Uterus (tissue), 4 donors: ENCODE measurements at places on chromosomes 1 and 21. TPM values are rescaled to one million over a fixed set of nuclear protein-coding genes. Genes with fewer than 3 reads are reported as not detected.
A peak's percentile ranks its signal among the peaks of the same experiment; 100 is the strongest.

Gene OLIG2
- not detected for total RNA-seq

Gene OR2T29
- total RNA-seq: not detected

Gene IQCC
- 6.8 TPM for total RNA-seq

Gene GBP6
- not detected for total RNA-seq

Gene NIBAN1
- total RNA-seq: 46.4 TPM

Gene CSF3R
- 9.7 TPM for total RNA-seq

- H3K4me1 ChIP-seq: no peaks in the 10 kb centered on the region
- H3K4me3 ChIP-seq: no peak overlapping the region
- no peaks in the 10 kb centered on the region for H3K27me3 ChIP-seq
- no peak overlapping the region for H3K27ac ChIP-seq
These were observed 89.1 kb upstream of the KCNK2 start for GRCh38 chr1:214993419-214993818.

GRCh38 chr1:10484521-10484920, 9.8 kb downstream of the PEX14 start:
- DNase-seq: no peak
- H3K36me3 ChIP-seq: no peaks in the 10 kb centered on the region
- no peak overlapping the region for H3K27ac ChIP-seq
- H3K4me3 ChIP-seq: no peak overlapping the region
- no peaks in the 10 kb centered on the region for H3K27me3 ChIP-seq

GRCh38 chr1:24299901-24300300, 19.3 kb upstream of the GRHL3 start:
- DNase-seq: no peak
- no peak overlapping the region for H3K4me3 ChIP-seq
- H3K36me3 ChIP-seq: no peaks in the 10 kb centered on the region
- no peaks in the 10 kb centered on the region for H3K27me3 ChIP-seq

DNA sequence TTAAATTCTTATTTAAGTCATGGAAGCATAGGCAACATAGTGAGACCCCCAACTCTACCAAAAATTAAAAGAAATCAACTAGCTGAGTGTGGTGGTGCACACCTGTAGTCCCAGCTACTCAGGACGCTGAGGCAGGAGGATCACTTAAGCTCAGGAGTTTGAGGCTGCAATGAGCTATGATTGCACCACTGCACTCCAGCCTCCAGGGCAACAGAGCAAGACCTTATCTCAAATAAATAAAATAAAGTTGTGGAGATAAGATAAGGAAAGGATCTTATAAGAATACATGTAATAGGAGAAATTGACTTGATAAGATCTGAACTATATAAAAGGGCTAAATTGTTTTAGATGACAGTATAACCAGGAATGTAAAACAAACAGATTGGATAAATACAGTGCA, 2.3 kb upstream of the BATF3 start:
- no peak for DNase-seq
- no peaks in the 10 kb centered on the region for H3K27me3 ChIP-seq
- no peak overlapping the region for H3K4me3 ChIP-seq
- H3K36me3 ChIP-seq: no peaks in the 10 kb centered on the region
- no peaks in the 10 kb centered on the region for H3K4me1 ChIP-seq

- no peaks in the 10 kb centered on the region for H3K36me3 ChIP-seq
- no peaks in the 10 kb centered on the region for H3K27me3 ChIP-seq
- H3K4me1 ChIP-seq: peaks cover 4% of the 10 kb centered on the region
- DNase-seq: no peak
- H3K4me3 ChIP-seq: no peak overlapping the region
- H3K27ac ChIP-seq: peak overlapping the region; percentile 75
These were observed 74.3 kb downstream of the MPZL1 start for GRCh38 chr1:167795810-167796740.

- no peak for DNase-seq
- H3K27ac ChIP-seq: peak overlapping the region; percentile 99
- peak overlapping the region; percentile 94 for H3K4me3 ChIP-seq
- H3K36me3 ChIP-seq: no peaks in the 10 kb centered on the region
These were observed 1.4 kb downstream of the ARF1 start for GRCh38 chr1:228083871-228084278.

- no peaks in the 10 kb centered on the region for H3K27me3 ChIP-seq
- no peaks in the 10 kb centered on the region for H3K36me3 ChIP-seq
- H3K4me3 ChIP-seq: no peak overlapping the region
- no peaks in the 10 kb centered on the region for H3K4me1 ChIP-seq
These were observed 94.1 kb downstream of the PCBP3 start for GRCh38 chr21:45737485-45738166.

- H3K27me3 ChIP-seq: no peaks in the 10 kb centered on the region
- H3K4me1 ChIP-seq: no peaks in the 10 kb centered on the region
- no peaks in the 10 kb centered on the region for H3K36me3 ChIP-seq
- no peak for DNase-seq
These were observed 51.6 kb downstream of the NEGR1 start for GRCh38 chr1:72230746-72231145.

- no peaks in the 10 kb centered on the region for H3K4me1 ChIP-seq
- H3K27ac ChIP-seq: no peak overlapping the region
- no peak for DNase-seq
- no peaks in the 10 kb centered on the region for H3K27me3 ChIP-seq
- H3K4me3 ChIP-seq: no peak overlapping the region
These were observed 141.2 kb downstream of the FGGY start for GRCh38 chr1:59438058-59438560.

GRCh38 chr21:31870472-31871193, 2.2 kb upstream of the HUNK start:
- no peaks in the 10 kb centered on the region for H3K4me1 ChIP-seq
- no peaks in the 10 kb centered on the region for H3K27me3 ChIP-seq
- no peaks in the 10 kb centered on the region for H3K36me3 ChIP-seq

DNA sequence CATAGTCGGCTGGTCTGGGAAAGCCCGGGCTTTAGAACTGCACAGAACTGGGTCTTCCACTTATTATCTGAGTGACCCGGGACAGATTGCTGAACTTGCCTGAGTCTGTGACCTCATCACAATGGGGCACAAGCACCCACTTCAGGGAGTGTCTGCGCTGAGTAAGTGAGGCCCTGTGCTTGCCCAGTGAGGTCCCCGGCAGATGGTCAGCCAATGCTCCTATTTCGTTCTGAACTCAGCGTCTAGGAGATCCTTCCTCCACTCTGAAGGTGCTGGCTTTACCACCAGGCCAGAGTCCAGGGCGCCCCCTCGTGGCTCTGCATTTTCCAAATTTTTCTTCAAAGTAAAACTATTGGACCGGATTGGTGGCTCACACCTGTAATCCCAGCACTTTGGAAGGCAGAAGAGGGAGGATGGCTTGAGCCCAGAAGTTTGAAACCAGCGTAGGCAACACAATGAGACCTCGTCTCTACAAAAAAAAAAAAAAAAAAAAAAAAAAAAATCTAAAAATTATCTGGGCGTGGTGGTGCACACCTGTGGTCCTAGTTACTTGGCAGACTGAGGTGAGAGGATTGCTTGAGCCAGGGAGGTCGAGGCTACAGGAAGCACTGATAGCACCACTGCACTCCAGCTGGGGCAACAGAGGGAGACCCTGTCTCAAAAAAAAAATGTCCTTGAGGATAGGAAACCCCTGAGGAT, 61.7 kb downstream of the FCRL5 start:
- DNase-seq: peak; percentile 62
- no peaks in the 10 kb centered on the region for H3K4me1 ChIP-seq
- no peak overlapping the region for H3K4me3 ChIP-seq
- no peaks in the 10 kb centered on the region for H3K36me3 ChIP-seq
- H3K27ac ChIP-seq: no peak overlapping the region
- no peaks in the 10 kb centered on the region for H3K27me3 ChIP-seq

DNA sequence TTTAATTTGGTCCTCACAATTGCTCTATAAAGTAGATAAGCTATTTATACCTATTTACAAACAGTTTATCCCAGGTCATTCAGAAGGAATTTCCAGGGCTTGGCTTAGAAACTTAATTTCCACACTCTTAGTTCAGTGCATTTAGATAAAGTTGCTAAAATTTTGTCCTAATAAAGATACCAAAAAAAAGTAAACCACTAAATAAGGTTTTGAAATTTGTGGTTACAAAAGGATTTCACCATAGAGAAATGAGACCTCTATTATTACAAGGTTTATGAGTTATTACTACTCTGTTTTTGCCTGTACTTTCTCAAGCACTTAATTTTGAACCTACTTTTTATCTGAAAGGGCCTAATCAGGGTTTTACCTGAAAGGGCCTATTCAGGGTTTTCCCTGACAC, 22.4 kb downstream of the PTPN22 start:
- no peaks in the 10 kb centered on the region for H3K27me3 ChIP-seq
- H3K4me1 ChIP-seq: no peaks in the 10 kb centered on the region
- DNase-seq: no peak
- no peaks in the 10 kb centered on the region for H3K36me3 ChIP-seq

DNA sequence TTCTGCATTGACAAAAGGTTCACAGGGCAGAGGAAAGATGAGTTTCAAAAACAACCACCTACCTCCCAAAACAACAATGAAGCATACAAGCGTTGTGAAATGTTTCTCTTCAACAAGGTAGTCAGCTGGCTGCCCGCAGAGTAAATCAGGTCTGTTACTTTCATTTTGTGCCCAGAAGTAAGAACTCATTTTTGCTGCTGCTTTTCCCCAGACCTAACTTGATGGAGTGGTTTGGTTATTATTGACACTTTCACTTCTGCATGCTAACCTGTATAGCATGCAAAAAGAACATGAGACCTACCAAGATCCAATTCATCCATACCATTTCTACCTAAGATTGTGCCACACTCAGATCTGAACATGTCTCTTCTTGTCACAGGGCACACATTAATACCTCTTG, 1.3 kb downstream of the SLC9C2 start:
- H3K4me3 ChIP-seq: no peak overlapping the region
- H3K4me1 ChIP-seq: no peaks in the 10 kb centered on the region
- H3K27me3 ChIP-seq: no peaks in the 10 kb centered on the region
- no peak overlapping the region for H3K27ac ChIP-seq
- no peaks in the 10 kb centered on the region for H3K36me3 ChIP-seq

GRCh38 chr1:20992322-20993056, 184.2 kb downstream of the EIF4G3 start:
- H3K4me1 ChIP-seq: no peaks in the 10 kb centered on the region
- H3K4me3 ChIP-seq: no peak overlapping the region
